Activated CD4-positive, alpha-beta T cell treated with anti-CD3 and anti-CD28 coated beads, Interleukin-10, Interleukin-2, amounts not matched to agents 100 ng/mL and 50 ng/mL, durations not matched to agents 16 hours and 8 hours (primary cell): ENCODE measurements at places on chromosomes 16 and 17.

DNA sequence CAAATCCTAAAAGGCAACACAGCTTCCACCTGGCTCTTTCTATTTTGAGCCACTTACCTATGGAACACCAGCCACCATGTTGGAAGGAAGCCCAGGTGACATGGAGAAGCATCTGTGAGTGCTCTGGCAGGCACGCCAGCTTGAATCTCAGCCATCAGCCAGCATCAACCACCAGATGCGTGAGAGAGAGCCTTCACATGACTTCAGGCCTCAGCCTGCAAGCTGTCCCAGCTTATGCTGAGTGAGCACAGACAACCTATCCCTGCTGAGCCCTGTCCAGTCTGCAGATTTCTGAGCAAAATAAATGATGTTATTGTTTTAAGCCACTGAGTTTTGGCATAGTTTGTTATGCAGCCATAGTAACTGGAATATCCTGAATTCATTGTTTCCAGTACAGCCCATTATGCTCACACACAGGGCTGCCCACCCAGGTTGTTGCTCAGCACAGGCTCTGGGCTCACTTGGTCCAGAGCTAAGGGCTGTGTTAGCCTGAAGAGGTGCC lies 35.1 kb downstream of the TMEM238L start:
- DNase-seq: no peak

GRCh38 chr17:38873640-38874380 lies 4.0 kb downstream of the LASP1 start:
- DNase-seq: no peak

GRCh38 chr17:2171702-2172076 lies 116.8 kb downstream of the HIC1 start:
- DNase-seq: no peak

- DNase-seq: no peak
These were observed 11.2 kb downstream of the FOXF1 start for GRCh38 chr16:86521236-86522197.

GRCh38 chr17:5678171-5678570 lies 93.9 kb upstream of the NLRP1 start:
- no peak for DNase-seq

DNA sequence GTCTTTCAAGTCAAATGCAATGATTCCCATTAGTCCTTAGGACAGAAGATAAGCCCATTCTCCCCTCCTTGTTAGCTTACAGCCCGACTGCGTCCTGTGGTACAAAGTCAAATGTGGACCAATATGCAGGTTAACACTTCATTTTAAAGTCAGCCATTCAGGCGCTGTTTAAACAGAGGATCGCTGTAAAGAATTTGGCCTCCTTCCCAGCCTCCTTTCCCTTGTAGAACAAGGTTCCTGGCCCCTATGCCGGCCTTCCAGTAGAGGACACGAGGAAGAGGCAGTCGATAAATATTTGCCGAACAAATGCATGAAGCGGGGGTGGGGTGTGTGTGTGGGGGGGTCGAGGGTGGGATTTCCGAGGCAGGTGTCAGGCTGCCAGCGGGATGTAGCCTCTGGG lies 4.3 kb downstream of the SDK2 start:
- no peak for DNase-seq

DNA sequence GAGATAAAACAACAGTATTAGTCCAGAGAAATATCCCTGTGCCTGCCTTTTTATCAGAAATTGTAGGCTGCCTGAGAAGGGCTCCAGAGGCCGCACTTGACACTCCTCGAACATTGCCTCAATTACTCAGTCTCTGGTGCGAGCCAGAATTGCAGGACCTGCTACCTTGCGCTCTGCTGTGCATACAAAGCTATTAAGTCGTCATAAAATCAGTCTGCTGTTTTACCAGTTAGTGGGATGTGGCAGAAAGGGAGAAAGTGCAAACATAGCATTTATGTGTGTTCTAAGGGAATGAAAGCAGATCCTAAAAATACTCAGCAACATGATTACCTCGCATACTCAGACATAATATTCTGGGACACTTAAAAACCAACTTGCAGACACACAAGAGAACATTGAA lies 70.6 kb downstream of the TMC6 start:
- no peak for DNase-seq

DNA sequence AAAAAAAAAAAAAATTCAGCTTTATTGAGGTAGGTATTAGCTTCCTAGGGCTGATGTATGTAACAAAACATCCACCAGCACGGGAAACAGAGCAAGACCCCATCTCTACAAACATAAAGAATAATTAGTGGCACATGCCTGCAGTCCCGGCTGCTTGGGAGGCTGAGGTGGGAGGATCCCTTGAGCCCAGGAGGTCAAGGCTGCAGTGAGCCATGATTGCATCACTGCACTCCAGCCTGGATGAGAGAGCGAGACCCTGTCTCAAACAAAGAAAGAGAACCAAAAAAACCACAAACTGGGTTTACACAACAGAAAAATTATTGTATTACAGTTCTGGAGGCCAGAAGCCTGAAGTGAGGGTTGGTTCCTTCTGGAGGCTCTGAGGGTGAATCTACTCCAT lies 4.0 kb upstream of the MMP25 start:
- DNase-seq: no peak

GRCh38 chr16:84610376-84610775 lies 7.5 kb downstream of the COTL1 start:
- peak; percentile 48 for DNase-seq

- no peak for DNase-seq
These were observed 74.5 kb downstream of the MYH10 start for GRCh38 chr17:8556074-8556473.

DNA sequence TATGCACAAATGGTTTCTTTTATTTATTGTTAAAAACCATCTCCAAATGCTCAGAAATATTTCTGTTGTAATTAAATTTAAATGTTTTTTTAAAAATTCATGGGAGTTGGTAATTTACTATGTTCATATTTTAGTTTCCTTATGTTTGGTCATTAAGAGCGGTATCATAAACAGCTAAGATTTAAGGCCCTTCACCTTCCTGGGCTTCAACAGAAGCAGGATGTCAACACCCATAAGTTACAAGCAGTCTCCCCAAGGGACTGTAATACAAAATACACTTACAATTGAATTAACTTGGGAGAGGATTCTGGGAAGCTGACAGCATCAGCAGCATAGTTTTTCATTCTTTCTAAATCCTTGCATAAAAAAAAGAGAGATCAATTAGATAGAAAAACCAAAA lies 30.9 kb upstream of the TANC2 start:
- no peak for DNase-seq

DNA sequence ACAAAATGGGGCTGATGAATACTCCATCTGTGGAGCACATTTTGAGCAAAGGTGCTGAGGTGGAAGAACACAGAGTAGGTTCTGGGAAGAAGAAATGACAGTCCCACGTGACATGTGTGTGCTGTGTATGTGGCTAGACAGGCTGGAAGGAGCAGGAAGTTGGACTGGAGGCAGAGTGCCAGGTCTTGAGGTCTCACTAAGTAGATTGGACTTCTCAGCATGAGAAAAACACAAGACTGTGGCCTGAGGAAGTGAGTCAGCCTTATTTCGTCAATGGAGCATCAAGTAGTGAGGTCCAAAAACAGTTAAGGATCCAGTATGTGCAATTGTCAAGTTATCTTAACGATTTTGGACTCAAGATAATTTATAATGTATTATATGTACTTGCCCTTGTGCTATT lies 736.5 kb downstream of the KCNJ2 start:
- no peak for DNase-seq

- DNase-seq: no peak
These were observed 1.0 kb downstream of the KAT8 start for GRCh38 chr16:31118223-31119155.

GRCh38 chr17:45225051-45225700 lies 3.5 kb downstream of the FMNL1 start:
- peak; percentile 82 for DNase-seq

GRCh38 chr16:1556254-1556653 lies 22.8 kb downstream of the TMEM204 start:
- no peak for DNase-seq

DNA sequence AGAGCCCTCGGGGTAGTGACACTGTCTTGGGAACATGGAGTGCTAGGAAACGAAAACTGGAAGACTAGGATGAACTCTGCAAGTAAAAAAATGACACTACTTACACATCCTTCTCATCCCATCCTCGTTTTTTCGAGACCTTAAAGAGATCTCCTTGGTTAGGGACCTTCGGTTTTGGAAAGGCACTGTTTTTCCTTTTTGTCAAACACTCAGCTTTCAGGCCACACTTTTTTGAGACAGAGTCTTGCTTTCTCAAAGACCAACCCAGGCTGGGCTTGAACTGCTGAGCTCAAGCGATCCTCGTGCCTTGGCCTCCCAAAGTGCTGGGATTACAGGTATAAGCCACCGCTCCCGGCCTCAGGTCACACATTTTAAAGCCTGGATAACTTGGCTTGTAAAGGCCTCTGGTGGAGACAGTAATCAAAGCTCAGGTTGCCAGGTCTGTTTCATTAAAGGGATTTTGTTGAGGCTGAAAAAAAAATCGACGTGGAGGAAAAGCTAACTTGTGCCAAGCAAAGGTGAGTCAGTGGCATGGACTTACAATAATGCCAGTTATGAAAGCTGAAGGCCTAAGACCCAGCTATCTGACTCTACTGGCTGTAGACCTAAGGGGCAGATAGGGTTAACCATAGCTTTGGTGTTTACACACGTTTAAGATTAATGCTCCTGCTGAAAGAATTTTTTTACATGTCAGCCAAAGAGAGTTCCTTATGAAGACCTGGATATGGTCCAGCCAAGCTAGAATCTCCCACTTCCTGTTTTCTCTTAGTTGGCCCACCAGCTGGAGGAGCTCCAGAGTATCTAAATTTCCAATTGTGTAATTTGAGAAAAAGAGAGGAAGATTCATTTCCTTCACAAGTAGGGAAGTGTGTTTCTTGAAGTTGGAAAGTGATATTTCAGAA lies 823 bp downstream of the NBR1 start:
- DNase-seq: peak; percentile 10

DNA sequence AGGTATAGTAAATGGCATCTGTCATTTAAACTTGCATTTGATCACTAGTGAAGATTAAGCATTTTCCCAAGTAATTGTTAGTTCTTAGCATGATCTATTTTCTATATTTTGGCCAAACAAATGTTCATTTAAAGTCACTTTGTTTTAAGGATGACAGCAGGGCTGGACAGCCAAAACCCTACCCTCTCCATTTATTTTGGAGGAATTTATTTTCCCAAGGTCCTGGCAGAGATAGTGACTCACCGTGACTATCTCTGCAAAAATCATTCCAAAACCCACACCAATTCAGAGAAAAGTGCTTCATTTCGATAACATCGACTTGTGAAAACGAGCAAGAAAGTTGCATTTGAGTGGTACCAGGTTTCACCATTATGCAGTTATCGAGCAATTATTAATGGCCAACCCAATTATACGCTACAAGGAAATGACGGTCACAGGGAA lies 665 bp upstream of the AKAP1 start:
- DNase-seq: no peak

DNA sequence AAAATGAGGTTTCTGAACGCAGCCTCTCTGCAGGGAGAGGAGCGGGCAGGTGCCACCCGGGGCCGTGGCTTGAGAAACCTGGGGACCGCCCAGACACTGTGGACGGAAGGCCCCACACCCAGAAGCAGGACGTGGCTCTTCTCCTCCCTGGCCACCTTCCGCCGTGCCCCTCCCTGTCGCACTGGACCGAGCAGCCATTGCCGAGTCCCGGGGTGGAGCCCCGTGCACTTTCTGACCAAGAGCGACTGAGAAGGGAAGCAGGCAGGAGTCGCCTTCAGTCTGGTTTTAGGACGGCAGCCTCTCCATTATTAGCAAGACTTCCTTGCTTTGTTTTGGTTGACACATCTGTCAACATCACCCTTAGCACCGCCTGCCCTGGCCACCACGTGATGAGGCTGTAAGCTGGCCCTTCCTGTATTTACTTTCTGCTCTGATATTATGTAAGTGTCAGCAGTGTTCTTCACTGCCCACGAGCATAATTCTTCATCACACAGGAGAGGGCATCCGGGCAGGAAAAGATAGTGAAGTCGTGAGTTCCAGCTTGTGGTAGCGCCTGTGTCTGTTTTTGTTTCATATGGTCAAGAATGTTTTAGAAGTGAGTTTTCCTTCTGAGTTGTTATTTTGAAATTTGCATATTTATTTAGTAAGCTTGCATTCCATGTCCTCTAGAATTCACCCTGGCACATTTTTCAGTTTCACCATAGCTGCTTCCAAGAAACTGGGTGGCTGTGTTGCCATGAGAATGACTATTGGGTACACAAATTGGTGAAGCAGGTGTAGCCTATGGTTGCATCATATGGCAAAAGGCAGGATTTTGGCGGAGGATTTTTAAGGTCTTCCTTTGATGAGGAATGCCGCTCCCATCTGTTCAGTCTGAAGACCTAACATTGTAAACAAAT lies 1.0 kb downstream of the HERPUD1 start:
- DNase-seq: peak; percentile 62

- peak; percentile 66 for DNase-seq
These were observed 1.4 kb downstream of the CENPX start for GRCh38 chr17:82021107-82021899.

DNA sequence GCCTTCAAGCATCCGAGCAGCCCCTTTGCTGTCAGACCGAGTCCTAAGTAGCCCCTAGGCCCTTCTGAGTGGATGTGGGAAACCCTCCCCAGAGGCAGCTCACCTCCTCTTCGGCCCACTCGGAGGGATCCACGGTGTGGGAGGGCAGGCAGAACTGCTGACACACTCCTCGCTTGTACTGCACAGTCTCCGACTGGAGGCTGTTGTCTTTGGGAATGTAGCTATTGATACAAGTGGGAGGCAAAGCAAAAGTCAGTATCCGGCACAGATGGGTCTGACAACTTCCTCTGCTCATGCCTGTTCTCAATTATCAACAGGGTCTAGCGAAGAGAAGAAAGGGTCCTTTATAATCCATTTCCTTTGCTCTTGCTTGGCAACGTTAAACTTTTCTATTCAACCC lies 25.9 kb upstream of the FOXJ1 start:
- no peak for DNase-seq

- peak; percentile 8 for DNase-seq
These were observed 800 bp downstream of the COX4I1 start for GRCh38 chr16:85800321-85800669.

GRCh38 chr16:24094660-24095059 lies 161.5 kb upstream of the CACNG3 start:
- no peak for DNase-seq

GRCh38 chr17:1154704-1155103 lies 25.1 kb downstream of the ABR start:
- no peak for DNase-seq

GRCh38 chr17:10628756-10629155 lies 28.4 kb downstream of the MYH3 start:
- DNase-seq: peak; percentile 16

DNA sequence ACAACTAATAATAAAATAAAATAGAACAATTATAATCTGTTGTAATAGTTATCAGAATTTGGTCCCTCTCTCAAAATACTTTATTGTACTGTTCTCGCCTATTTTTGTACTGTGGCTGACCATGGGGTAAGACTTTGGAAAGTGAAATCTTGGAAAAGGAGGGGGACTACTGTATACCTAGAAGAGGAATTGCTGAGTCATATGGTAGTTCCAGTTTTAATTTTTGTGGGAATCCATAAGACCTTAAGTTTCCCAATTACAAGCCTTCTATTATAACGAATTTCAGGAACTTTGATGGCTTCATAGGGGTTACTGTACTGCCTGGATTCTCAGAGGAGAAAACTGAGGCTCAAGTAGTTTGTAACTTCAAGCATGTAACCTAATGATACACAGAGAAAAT lies 35.5 kb downstream of the TNRC6A start:
- DNase-seq: no peak

GRCh38 chr17:60423865-60424264 lies 1.6 kb downstream of the CHCT1 start:
- DNase-seq: no peak
